ENCODE measurements at places on chromosomes 3 and 15.

GRCh38 chr3:64773137-64773536, 85.3 kb upstream of the ADAMTS9 start:
- no peak for DNase-seq

GRCh38 chr3:62911526-62911925, 36.3 kb upstream of the CADPS start:
- no peak for DNase-seq

DNA sequence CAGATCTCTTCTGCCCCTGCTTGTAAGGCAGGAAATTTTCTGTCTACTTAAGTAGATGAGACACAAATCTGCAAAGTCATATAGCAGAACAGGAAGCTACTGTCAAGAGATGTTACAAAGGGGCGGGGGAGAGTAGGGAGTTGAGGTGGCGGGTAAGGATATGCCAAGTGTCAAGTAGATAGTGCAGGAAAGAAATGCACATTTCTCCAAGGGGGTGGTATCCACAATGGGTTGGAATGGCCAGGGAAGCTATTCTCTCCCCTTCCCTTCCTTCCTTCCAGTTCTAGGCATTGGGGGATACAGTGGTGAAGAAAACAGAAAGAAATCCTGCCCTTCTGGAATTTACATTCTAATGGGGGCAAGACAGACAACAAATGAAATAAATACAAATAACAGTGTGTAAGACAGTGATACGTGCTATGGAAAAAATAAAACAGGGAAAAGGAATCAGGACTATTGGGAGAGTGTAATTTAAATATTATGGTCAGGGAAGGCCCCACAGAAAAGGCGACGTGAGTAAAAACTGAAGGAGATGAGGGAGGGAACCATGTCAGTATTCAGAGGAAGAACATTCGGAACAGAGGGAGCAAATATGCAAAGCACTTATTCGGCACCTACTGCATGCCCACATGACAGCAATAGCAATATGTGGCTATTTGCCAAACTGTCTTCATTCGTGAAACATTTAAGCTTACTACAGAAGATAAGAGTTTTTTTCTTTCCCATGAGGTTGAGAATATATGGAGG, 42.8 kb upstream of the RNU6-1 start:
- no peak for DNase-seq

- DNase-seq: no peak
Observed at GRCh38 chr3:33061782-33062181, 35.2 kb downstream of the GLB1 start.

- DNase-seq: no peak
Observed at GRCh38 chr3:42804831-42805132, 492 bp upstream of the HIGD1A start.

DNA sequence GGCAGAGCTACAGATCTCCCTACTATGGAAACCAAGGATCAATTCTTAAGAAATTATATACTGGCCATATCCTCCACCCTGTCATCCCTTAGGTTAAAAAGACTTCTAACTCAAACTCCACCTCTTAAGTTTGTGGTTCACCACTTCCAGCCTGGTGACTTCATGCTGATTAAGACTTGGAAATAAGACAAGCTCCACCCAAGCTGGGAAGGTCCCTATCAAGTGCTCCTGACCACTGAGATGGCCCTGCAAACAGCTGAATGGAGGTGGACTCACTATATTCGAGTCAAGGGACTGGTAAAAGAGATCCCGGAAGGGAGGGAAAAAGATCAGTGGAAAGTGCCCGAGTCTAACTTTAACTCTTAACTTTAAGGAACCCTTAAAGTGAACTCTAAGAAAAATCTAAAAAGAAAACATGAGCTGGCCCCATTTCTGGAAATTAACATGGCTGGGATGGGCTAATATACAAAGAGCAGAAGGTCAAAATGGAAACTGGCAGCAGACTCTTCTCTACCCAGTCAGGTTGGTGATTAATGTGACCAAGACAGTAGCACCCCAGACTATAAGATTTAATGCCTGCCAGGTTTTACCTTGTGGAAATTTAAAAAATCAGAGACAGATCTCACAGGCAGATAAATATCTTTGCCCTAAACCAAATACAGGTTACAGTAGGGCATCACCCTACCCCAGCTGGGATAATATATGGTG, 43.9 kb downstream of the PPCDC start:
- DNase-seq: no peak

DNA sequence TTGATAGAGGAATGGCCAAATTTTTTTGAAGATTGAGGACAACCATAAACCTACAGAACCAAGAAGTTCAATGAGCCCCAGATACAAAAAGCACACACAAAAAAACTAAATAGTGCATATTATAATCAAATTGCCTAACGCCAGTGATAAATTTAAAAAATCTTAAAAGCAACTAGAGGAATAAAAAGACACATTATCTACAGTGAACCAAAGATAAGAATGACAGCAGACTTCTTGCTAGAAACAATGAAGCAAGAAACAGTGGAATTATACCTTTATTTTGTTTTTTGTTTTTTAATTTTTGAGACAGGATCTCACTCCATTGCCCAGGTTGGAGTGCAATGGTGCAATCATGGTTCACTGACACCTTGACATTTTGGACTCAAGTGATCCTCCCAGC, 9.9 kb upstream of the SAMD7 start:
- no peak for DNase-seq

Data from activated T-cell treated with anti-CD3 and anti-CD28 coated beads, Interleukin-2, amount 50 U/mL, for 1 hour (primary cell).